Activated naive CD4-positive, alpha-beta T cell (primary cell): ENCODE measurements at places on chromosomes 16 and 17.

DNA sequence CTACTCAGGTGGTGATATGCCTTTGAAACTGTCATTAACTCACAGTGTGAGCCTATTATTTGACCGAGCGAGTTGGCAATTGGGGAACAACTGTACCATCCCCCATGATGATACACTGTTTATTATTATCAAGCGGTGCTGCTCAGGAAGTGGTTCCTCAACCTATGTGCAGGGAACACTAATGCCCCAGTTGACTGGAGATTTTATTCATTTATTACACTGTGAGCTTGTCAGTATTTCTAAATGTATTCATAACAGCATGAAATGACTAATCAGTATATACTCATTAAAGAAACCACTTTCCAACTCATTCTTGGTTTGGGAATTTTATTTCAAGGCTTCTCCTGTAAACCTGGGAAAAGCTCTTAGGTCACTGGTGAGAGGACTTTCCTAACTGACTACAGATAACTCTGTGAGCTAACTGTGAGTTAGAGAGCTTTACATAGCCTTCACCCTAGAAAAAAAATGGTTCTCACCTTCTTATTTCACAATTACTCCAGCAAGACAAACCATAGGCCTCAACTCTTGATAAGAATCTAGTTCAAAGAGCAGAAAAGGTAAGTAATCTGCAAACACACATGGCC lies 42.4 kb downstream of the NXPH3 start:
- DNase-seq = no peak

DNA sequence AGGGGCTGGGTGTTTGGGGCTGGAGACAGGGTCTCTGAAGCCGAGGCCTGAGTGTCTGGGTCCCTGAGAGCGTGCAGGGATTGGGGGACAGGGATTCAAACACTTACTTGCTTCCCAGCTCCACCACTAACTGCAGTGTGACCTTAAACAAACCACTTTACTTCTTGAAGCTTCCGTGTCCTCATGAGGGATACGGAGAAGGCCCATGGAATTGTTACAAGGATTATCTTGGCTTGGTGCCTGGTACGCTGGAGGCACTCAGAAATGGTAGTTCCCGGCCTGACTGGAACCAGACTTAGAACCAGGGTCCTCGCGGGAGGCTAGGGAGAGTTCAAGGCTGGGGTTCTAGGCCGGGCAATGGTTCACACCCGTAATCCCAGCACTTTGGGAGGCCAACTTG lies 2.9 kb upstream of the CXCL16 start:
- DNase-seq = no peak

DNA sequence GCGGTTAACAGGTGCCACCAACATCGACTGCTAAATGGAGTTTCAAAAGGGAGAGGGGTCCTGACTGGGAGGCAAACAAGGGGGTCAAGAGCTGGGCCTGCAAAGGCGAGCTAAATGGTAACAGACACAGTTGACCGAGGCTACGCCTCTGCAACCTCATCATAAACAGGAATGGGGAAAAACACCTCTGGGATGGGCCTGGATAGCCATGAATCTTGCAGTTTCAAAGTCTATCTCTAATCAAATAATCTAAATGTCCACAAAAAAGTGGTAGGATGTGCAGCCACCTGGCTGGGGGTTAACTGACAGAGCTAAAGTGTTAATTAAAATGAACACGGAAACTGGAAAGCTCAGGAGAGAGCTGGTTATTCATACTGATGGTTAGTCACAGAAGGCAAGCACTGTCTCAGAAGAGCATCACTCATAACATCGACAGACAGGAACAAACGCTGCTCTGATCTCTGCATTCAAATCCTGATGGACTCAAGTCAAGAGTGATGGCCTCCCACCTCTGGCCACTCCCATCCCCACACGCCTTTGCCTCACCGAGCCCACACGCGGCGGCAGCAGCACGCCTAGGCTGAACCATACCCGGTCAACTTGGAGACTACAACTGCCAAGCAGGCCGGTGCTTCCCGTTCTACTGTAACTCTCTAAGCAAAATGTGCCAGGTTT lies 56.3 kb downstream of the CREBBP start:
- DNase-seq = no peak

DNA sequence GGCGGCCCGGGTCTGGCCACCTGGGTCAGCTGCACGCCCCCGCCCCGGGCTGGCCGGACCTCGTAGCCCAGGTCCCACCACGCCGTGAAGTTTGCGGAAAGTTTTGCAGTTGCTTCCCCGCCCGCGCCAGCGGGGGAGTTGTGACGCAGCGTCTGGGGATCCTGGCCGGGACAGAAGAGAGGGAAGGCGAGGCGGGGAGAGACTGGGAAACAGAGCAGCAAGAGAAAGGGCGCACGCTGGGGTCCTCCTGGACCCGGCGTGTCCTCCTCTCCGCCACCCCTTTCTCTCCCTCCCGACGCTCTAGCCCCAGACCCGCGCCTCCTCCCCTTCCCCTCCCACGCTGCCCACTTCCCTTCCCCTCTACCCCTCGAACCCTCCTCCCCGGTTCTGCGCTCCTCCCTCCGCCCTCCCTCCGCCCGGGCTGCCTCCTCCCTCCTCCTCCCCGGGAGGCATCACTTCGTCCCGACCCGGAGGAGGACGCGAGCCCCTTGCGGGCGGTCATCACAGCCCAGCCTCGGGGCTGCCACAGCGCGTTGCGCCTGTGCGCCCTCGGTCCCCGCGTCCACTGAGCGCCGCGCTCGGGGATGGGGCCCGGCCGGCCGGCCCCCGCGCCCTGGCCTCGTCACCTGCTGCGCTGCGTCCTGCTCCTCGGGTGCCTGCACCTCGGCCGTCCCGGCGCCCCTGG lies at the start of gene MRC2:
Gene MRC2 (plus strand): TSS at position 452 of the 685 bp plus-strand sequence. CDS start 133 bp downstream, at position 585.
- DNase-seq = no peak

DNA sequence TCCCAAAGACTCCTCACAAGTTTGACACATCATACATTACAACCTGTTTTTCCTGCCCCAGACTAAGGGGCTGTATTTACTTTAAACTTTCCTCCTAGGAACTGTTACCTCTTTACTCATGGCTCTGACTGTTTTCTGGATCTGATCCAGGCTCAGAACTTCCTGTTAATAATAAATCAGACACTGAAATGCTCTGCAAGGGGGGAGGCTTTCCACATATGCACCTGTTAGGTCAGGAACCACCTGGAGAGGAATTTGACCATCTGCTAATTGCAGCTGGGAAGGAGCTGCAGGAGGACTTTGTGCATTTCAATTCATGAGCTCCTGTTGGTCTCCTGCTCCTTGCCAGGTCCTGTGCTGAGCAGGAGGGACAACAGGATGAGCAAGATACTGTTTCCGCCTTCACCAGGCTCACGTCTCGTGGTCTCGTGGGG lies 476.9 kb upstream of the CDH5 start:
- DNase-seq = no peak

DNA sequence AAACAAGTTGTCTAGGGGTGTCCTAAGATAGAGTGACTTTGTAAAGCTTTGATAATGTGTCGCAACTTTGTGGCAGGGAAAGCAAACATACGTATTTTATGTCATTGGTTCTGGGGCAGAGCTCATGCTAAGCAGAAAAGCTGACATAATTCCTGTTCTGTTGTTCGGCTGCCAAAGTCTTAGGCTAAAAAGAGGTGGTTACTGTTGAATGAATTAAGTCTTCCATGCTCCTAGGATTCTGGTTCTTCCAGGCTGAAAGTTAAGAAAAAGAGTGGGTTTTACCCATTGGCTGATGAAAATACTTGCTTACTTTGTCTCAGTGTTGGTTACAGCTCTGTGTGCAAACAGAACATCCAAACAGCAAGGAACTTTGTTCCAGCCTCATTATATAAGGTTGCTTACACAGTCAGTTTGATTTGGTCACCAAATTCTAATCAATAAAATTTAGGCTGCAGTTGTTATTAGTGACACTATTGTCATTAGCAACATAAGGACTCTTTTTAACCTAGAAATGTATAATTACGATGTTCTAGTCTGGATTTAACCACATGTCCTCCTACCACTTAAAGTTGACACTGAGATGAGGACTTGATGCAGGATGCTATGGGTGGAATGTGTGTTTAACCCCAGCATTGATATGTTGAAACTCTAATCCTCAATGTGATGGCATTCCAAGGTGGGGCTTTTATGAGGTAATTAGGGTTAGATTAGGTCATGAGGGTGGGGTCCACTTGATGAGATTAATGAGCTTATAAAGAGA lies 114.0 kb upstream of the GOT2 start:
- no peak for DNase-seq

DNA sequence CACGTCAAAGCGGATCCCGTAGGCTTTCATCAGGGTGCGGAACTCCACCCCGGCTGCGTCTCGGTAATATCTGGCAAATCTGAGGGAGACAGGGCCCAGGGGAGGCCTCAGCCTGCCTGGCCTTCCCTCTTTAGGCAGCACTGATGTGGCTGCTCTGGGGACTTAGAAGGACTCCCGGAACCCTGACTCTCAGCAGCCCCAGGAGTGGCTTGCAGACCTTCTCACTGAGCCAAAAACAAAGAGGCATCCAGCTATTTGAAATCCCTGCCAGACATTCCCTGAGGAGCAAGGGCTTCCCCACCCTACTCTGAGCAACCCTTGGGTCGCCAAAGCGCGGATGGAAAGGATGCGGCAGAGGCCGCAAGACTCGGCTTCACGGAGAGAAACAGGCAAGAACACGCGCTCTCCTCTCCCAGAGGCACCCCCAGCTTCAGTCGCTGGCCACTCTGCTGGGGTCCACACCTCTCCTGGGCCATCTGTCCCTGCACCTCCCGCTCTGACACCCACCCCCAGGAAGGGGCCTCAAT lies 7.9 kb downstream of the P2RX5 start:
- DNase-seq = no peak

GRCh38 chr16:76729525-76729924 lies 452.3 kb downstream of the CNTNAP4 start:
- no peak for DNase-seq

- DNase-seq = no peak
Observed at GRCh38 chr17:40936437-40936971, 942 bp downstream of the KRT23 start.

DNA sequence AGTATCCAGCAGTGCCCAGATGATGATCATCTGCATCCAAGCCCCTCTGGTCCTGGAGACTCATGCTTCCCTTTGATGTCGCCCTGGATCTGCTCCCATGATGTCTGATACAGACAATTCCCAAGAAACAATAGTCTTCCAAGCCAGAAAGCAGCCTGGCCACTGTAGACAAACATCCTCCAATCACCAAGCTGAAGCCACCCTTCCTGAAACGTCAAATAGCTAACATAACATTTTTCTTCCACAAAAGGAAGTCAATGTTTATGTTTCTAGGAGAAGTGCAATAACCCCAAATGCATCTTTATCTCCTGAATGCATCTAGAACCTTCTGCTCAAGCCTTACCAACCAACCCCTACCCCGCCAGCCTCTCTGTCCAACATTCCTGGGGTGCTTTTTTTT lies 1.2 kb upstream of the DPEP2 start:
- no peak for DNase-seq

- DNase-seq = no peak
Observed at GRCh38 chr17:18146259-18146658, 37.4 kb upstream of the ALKBH5 start.

- DNase-seq = no peak
Observed at GRCh38 chr17:56305007-56305406, 151.7 kb downstream of the ANKFN1 start.

GRCh38 chr16:61946019-61946418 lies 90.2 kb downstream of the CDH8 start:
- DNase-seq = no peak

DNA sequence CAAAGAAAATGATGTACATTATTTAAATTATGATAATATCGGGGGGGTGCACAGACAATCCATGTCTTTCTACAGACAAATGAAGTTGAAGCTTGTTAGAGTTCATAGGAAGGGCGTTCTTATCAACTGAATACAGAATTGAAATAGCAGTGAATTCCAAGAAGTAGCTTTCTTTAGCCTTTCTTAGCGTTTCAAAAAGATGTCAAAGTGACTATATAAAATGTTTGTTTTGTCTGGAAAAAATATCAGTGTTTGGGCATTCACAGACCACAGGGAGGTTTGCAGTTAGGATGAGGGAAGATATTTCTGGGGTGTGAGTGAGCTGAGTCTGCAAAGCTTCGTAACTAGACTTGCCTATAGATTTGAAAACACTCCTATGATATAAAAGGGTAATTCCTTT lies 55.0 kb downstream of the STX8 start:
- no peak for DNase-seq

GRCh38 chr17:31570951-31571892 lies 179.7 kb downstream of the RAB11FIP4 start:
- DNase-seq = no peak

GRCh38 chr17:47877368-47878034 lies 18.5 kb upstream of the SP2 start:
- no peak for DNase-seq

- DNase-seq = no peak
Observed at GRCh38 chr17:45794840-45795239, 10.7 kb downstream of the CRHR1 start.

- no peak for DNase-seq
Observed at GRCh38 chr17:56441308-56441707, 152.2 kb upstream of the NOG start.

- DNase-seq = no peak
Observed at GRCh38 chr16:30750876-30751465, 2.7 kb downstream of the PHKG2 start.

DNA sequence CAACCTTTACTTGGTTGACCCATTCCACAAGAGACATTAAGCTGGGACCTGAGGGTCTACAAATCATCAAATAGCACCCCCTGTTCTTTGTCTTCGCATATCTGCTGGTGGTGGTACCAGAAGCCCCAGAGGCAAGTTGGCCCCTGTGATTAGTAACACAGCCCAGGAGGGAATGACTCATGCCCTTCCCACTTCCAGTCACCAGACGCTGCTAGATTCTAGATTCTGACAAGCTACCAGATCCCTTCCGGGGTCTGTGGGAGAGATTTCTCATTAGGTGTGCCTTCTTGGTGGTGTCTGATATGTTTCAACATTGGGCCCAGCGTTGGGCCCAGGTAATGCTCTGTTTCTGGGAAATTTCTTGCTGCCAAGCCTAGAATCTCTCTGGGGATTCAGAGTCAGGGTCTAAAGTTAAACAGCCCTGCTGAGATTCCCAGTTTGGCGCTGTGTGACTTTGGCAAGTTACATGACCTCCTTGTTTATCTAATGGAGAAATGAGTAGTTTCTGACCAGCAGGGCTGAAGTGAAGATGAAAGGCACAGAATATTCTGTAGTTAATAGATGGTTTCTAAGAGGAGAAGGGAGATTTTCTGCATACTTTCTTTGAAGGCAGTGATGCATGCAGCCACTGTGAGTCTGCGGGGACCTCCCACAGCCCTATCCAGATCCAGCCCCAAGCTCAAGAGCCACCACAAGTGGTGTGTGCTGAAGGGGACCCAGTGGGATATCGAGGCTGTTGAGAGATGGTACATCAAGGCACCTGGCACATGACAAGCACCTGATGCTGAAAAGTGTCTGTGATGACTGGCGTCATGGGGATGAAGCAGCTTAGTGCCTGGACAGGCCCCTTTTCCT lies 3.9 kb downstream of the TRPV2 start:
- DNase-seq = no peak
